ENCODE measurements at places on chromosomes 1 and 21.

GRCh38 chr1:231935856-231936255 lies 309.3 kb downstream of the DISC1 start:
- DNase-seq, result no peak

DNA sequence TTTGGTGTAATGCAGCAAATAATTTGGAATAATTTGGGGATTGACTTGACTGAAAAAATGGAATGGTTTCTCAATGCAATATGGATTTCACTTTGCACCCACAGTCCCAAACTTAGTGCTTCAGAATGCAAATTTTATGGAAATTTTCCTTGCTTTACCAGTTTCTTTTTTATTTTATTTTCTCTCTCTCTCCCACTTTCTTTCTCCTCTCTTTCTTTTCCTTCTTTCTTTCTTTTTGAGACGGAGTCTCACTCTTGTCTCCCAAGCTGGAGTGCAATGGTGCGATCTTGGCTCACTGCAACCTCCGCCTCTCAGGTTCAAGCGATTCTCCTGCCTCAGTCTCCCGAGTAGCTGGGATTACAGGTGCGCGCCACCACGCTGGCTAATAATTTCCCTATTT lies 110.3 kb downstream of the KCNN3 start:
- DNase-seq, result no peak

GRCh38 chr1:51636764-51637522 lies 20.1 kb downstream of the OSBPL9 start:
- DNase-seq, result no peak

DNA sequence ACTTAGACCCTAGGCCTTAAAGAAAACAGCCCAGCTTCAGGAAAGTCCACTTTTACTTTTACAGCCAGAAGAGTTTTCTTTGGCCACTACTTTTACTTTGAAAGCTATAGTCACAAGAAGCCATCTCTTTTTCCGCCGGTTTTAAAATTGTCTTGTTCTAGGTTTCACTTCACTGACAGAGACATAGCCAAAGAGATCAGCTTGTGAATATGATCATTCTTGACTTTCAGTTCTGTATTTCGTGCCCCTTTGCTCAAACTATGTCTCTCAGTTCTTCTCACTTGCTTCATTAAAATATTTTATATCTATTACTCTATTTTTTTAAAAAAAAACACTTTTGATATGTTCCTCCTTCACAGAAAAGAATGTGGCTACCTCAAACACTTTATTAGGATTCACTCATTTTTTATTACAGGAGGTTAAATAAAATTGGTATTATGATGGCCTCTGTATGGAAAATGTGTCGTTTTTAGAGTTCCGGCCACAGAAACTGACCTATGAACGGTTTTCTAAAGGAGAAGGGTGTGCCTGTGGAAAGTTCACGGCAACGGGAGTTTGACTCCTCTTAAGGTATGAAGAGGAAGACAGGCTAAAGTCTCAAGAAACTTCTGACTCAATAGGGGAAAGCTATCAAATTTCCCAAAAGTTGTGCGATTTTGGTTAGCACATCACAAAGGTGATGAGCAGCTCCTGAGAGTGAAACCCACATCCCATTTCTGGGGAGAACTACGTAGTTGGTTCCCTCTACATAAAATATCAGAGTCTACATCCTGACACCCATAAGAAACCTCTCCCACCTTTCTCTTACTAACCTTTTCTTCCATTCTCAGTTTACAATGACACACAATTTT lies 1.2 kb downstream of the MCOLN2 start:
- DNase-seq, result no peak

GRCh38 chr1:102901996-102902395 lies 206.3 kb downstream of the COL11A1 start:
- DNase-seq, result no peak

GRCh38 chr1:23562137-23562876 lies 3.0 kb upstream of the ID3 start:
- DNase-seq, result peak; percentile 98

DNA sequence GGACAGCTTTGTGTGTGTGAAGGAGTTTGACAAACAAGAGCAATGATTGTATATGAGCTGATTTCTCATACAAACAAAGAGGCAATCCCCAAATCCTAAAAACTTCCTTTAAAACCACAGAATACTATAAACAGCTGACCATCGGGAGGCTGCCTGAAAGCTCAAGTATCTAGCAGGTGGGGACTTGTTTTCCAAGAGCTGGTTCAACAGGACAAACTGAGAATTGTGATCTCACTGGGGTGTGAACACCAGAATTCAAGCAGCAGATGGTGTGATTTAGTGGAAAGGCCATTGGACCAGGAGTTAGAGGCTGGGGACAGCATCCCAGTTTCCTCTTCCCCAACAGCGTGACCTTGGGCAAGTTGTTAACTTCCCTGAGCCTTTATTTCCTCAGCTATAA lies 13.9 kb downstream of the LMX1A start:
- no peak for DNase-seq

- DNase-seq, result no peak
These were observed 146.7 kb downstream of the KCNT2 start for GRCh38 chr1:196461521-196461920.

GRCh38 chr1:12769976-12770505 lies 3.5 kb upstream of the PRAMEF12 start:
- no peak for DNase-seq

- no peak for DNase-seq
These were observed 74.2 kb downstream of the ST3GAL3 start for GRCh38 chr1:43781574-43781973.

DNA sequence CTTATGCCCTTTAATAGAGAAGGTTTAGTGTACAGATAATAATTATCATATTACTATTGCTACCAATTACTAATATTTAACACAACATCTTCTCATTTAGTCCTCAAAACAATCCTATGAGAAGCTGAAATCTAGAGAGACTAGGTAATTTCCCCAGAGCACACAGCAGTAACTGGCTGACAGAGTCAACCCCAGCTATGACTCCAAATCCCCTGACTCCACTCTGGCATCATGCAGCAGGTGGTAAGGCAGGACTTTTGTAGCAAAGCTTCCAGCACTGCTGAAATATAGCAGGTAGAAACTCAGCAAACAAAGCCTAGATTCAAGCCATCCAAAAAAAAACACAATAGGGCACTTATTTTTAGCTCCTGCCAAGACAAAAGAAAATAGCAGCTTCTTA lies 79.3 kb upstream of the RGS2 start:
- DNase-seq, result no peak

- no peak for DNase-seq
These were observed 22.7 kb downstream of the NDUFS5 start for GRCh38 chr1:39048745-39049370.

DNA sequence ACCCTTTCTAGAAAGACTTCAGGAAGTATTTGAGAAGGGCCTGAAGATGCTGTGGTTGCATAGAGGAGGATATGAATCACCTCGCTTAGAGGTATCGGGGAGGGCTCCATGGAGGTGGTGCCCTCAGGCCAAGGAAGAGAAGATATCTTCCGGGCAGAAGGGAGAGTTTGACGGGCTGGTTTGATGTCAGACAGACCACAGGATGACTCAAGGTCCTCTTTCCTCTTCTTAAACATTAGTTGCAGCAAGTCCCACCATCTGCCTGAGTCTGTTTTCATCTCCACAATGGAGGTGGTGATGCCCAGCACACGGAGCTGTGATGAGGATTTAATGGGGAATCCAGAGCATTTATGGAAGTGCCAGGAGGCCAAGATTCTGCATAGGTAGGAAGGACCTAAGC lies 25.1 kb upstream of the RUNX3 start:
- DNase-seq, result peak; percentile 90

GRCh38 chr1:212341090-212341489 lies 55.9 kb downstream of the PPP2R5A start:
- DNase-seq, result no peak

GRCh38 chr1:161172776-161173376 lies 4.4 kb downstream of the B4GALT3 start:
- peak; percentile 95 for DNase-seq

- no peak for DNase-seq
These were observed 343.3 kb downstream of the SETD4 start for GRCh38 chr21:35716876-35717565.

DNA sequence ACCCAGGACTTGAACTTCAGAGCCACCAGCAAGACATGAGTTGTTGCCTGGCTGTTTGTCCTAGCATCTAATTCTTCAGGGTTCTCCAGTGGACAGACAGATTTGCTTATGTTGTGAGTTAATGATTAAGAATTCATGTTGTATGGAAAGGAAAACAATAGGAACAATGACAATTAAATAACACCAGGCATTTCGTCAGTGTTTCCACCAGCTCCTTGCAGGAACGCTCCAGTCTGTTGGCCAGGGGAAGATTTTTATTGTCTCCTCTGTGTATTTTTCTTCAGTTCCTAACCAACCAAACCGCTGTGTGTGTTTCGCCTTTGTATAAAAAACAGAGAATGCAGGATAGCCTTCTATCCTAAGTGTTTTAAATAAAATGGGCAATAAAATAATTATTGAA lies 64.4 kb upstream of the PTGFR start:
- DNase-seq, result no peak

- no peak for DNase-seq
These were observed 772.0 kb downstream of the LTN1 start for GRCh38 chr21:28220680-28221079.

DNA sequence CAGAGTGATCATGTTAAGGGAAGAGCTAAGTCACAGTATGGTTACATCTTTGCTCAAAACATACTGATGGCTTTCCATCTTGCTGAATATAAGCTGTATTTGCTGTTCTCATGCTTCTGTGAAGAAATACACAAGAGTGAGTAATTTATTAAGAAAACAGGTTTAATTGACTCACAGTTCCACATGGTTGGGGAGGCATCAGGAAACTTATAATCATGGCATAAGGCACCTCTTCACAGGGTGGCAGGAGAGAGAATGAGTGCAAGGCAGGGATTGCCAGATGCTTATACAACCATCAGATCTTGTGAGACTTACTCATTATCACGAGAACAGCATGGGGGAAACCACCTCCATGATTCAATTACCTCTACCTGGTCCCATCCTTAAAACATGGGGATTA lies 24.4 kb upstream of the RGS5 start:
- DNase-seq, result no peak

GRCh38 chr1:202905331-202905730 lies 16.4 kb upstream of the RABIF start:
- DNase-seq, result no peak

DNA sequence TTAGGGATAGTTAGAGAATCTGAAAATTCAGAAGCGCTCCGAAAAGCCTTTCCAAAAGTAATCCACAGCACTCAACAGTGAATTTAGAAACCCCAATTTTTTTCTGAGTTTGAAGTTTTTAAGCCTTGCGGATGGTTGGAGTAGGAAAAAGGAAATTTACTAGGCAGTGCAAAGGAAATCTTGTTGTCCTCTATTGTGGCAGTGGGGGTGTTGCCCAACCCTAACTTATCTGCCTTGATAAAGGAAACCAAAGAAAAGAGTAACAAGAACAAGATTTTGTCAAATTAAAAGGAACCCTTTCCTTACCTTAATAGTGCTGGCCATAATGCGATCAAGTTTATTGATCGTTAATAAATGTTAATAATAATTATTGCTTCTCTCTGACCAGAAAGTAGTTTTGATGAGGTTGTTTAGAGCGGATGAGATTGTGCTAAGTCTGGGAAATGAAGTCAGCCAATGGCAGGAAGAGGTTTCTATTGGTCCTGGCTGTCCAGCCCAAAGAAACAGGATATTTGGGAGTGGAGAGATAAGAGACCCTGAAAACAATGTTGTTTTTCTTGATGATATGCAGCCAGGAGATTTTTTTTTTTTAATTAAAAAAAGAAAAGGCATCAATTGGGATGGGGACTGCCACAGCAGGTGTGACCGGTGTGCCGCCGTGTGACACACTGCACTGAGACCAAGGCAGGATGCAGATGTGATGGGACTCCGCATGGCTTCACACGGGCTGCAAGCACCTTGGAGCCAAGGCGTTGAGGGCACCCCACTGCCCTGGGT lies at the start of gene ERG:
Gene ERG (minus strand): TSS at position 421 of the 777 bp plus-strand sequence. CDS start 97 bp downstream, at position 324.
- DNase-seq, result no peak

- DNase-seq, result no peak
These were observed 981.2 kb downstream of the TTLL7 start for GRCh38 chr1:83017701-83018100.

DNA sequence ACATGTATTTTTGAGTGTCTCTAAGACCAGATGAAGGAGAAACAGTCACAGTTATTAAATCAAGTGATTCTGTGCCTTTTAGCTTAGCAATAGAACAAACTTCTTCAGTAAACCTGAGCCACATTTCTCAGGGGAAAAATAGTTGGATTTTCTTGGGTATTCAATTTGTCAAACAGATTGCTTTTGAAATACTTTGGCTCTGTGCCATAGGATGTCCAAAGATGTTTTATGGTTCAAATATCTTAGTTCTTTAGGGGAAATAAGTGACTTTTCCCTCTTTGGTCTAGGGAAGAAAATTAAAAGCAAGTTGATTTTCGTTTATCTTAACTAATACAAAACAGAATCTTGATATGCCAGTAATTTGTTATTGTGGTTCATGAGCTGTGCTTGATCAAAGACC lies 125.9 kb downstream of the ATP5PO start:
- no peak for DNase-seq

DNA sequence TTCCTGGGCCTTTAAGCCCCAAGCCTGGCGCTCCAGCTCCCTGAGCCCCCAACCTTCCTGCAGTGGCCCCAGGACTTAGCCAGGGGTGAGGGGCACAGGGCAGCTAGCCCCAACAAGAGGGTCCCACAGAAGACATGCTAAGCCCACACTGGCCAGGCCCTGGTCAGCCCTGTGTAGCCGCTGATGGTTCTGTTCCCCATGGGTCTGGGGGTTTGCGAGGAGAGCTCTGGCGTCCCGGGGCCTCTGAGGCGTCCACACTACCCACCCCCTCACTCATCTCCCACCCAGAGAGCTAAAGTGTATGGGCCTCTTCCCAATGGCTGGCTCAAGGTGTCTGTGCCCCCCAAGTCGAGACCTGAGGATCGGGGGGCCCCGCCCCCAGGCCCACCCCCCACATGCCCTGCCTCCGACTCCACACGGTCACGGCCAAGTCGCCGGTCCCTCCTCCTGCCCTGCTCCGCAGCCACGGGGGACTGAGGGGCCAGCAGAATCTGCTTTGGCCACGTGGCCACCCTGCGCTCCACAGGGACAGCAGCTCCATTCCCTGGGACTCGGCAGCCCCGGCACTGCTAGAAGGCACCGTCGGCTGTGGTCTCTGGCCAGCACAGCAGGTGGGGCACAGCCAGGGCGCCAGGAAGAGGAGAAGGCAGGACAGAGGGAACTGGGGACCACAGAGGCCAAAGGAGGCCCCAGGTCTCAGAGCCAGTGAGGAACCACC lies 7.8 kb downstream of the TNFRSF18 start:
- peak; percentile 80 for DNase-seq

- no peak for DNase-seq
These were observed 137.6 kb downstream of the PTGER3 start for GRCh38 chr1:70910013-70910412.

DNA sequence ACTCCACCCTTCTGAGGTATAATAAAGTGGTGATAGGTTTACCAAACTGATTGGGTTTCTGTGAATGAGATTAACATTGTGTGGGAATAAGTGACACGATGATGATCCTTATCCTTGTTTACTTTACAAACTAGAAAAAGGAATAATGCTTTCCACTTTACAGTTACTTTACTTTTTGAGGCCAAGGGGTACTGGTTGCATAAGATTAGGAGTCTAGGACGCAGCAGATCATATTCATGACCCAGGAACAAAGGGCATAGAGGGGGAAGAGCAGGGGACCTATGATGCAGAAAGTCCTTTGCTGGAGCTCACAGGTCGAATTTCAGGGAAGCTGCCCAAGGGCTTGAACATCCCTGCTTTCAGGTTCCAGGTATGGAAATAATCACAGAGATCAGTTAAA lies 20.4 kb downstream of the FGGY start:
- no peak for DNase-seq

- peak; percentile 59 for DNase-seq
These were observed 6.2 kb upstream of the TMEM54 start for GRCh38 chr1:32907435-32907834.
